PC-3 (cell line): ENCODE measurements at places on chromosomes 16 and 17. TPM values are rescaled to one million over a fixed set of nuclear protein-coding genes. Genes with fewer than 3 reads are reported as not detected.

- DNase-seq, result no peak
Measured at GRCh38 chr16:58126451-58126961, 2.7 kb downstream of the CFAP20 start.

FGF11 gene
- 0.69 and 1.0 TPM in 2 replicates for total RNA-seq

DNA sequence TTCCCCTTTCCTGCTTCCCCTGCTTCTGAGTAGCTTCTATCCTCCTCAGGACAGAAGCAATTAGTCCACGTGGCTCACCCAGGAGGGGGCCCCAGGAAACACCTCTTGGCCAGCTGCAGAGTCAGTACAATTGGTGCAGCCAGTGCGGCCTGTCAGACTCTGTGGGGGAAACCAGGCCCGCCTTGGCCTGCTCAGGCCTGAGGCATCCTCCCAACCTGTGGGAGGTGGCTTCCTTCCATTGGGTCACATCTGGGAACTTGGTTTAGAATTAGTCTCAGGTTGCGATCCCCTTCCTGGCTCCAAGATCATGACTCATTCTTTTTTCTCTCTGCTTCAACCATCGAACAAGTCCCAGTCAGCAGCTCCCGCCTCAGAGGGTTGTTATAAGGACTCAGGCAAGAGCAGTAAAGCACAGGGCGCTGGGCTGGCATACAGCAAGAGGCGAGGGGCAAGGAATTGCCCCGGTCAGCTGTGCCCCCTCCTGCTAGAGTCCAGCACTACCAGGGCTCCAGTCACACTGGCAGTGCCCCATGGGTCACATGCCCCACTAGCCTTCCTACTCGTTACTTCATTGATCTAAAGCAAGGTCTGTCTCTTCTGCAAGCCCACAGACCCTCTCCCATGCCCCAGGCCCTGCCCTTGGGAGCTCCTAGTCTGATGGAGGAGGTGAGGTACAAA lies 8.1 kb upstream of the EPX start:
- peak; percentile 81 for DNase-seq

GRCh38 chr17:68591583-68591982 lies 9.6 kb downstream of the FAM20A start:
- DNase-seq, result peak; percentile 50

RAB11FIP3 gene
- 12.7 and 17.9 TPM in 2 replicates for total RNA-seq

GRCh38 chr16:243348-243747 lies 8.7 kb downstream of the FAM234A start:
- DNase-seq, result no peak

- DNase-seq, result no peak
Measured at GRCh38 chr17:28973425-28973824, 22.1 kb upstream of the PHF12 start.

SIRT7 gene
- 51.6 and 70.8 TPM in 2 replicates for total RNA-seq

CEP295NL gene
- 1.8 and 2.4 TPM in 2 replicates for total RNA-seq

EVPLL gene
- 1.1 and 1.3 TPM in 2 replicates for total RNA-seq

- peak; percentile 57 for DNase-seq
Measured at GRCh38 chr17:50426814-50427787, 1.1 kb downstream of the ACSF2 start.

TSPAN10 gene
- 3.5 and 3.9 TPM in 2 replicates for total RNA-seq

- DNase-seq, result no peak
Measured at GRCh38 chr16:502179-502943, 25.2 kb upstream of the CAPN15 start.

GRCh38 chr16:69318911-69319289 lies 7.8 kb downstream of the VPS4A start:
- no peak for DNase-seq

DNA sequence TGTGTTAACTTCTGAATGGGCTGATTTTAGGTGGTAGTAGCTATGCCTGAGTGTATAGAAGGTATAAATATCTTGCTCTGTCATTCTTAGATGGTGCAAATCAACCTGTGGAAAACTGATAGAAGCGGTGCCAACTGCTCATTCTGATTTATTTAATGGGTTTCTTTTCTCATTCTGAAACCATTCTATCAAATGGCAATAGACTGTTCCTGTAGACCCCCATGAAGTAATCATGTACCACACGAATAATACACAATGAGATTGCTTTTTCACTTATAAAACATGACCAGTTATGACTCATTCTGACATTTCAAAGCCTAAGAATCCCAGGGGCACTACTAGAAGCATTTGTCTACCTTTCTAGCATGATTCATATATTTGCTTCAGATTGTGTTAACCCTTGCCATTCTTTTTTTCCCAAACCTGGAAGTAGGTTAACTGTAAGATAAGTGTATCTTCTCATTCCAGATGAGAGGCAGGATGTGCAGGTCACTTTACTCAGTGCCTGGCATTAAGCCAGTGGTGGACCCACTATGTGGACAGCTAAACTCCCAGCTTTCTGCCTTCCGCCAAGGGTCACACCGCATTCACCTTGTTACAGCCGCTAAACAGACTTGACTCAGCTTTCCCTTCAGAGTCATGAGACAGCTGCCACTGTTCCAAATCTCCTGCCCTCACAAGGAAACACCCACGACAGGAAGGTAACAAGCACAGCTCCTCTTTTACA lies 16.4 kb upstream of the SLC16A11 start:
- DNase-seq, result peak; percentile 98

CDRT15L2 gene
- not detected in 2 replicates for total RNA-seq

- DNase-seq, result no peak
Measured at GRCh38 chr17:81470270-81470943, 42.2 kb downstream of the ACTG1 start.

ALOX15B gene
- total RNA-seq, result not detected in 2 replicates

KRTAP3-2 gene
- not detected in 2 replicates for total RNA-seq

DNA sequence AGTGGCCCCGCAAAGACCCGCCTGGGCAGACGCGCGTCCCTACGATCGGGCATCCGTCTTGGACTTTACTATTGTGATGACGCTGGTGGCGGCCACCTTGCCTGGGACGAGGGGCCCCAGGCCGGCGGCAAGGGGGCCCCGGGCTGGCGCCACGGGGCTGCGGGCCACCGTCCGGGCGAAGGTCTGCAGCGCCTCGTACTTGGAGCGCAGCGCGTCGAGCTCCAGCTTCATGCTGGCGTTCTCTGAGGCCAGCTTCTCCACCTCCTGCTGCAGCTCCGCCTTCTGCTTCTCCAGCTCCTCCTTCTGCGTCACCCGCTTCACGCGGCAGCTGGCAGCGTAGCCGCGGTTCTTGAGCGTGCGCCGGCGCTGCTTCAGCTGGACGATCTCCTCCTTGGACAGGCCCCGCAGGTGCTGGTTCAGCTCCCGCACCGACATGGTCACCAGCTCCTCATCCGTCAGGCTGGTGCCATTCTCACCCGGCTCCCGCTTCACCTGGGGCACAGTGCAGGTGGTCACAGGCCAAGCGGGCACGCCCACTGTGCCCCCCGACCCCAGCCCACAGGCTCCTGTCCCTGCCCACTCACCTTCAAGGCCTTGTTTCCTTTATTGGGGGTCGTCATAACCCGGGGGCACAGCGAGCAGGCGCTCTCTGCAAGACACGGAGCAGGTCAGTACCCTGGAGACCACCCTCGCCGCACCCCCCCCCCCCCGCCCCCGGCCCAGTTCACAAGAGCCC lies 4.8 kb upstream of the SIRT7 start:
- no peak for DNase-seq

- DNase-seq, result no peak
Measured at GRCh38 chr16:83365166-83365565, 442.6 kb upstream of the HSBP1 start.

GRCh38 chr16:23519282-23519681 lies 9.0 kb upstream of the GGA2 start:
- DNase-seq, result no peak

GRCh38 chr16:30112197-30113030 lies 923 bp downstream of the GDPD3 start:
- peak; percentile 32 for DNase-seq

GRCh38 chr16:2776500-2777139 lies 460 bp downstream of the ELOB start:
- peak; percentile 15 for DNase-seq

- peak; percentile 44 for DNase-seq
Measured at GRCh38 chr17:65409381-65409780, 152.1 kb downstream of the AXIN2 start.

GRCh38 chr16:89701425-89702406 lies at the start of gene SPATA2L:
Gene SPATA2L, minus strand, starts transcription at chr16:89701705. Its CDS starts 473 bp downstream, at chr16:89701232.
- DNase-seq, result peak; percentile 91

BLMH gene
- 15.9 and 19.1 TPM in 2 replicates for total RNA-seq
